Foreskin keratinocyte (primary cell): ENCODE measurements at places on chromosomes 1 and 21. TPM values are rescaled to one million over a fixed set of nuclear protein-coding genes. Genes with fewer than 3 reads are reported as not detected.

GRCh38 chr1:65539266-65540131, 119.0 kb downstream of the LEPR start:
- no peak for DNase-seq

DNA sequence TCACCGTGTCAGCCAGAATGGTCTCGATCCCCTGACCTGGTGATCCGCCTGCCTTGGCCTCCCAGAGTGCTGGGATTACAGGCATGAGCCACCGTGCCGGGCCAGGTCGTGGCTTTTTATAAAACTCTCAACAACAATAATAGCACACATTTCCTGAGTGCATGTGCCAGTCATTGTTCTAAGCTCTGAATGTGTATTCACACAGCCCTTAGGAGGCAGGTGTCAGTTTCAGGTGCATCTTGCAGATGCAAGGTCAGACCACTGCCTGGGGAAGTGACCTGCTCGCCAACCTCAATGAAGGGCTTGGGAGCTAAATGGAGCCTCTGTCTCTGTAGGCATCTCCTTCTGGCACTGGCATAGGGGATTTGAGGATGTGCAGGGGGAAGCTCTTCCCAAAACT, 1.6 kb upstream of the LEFTY2 start:
- no peak for DNase-seq

GRCh38 chr1:93776728-93777127, 95.1 kb upstream of the BCAR3 start:
- DNase-seq = no peak

DNA sequence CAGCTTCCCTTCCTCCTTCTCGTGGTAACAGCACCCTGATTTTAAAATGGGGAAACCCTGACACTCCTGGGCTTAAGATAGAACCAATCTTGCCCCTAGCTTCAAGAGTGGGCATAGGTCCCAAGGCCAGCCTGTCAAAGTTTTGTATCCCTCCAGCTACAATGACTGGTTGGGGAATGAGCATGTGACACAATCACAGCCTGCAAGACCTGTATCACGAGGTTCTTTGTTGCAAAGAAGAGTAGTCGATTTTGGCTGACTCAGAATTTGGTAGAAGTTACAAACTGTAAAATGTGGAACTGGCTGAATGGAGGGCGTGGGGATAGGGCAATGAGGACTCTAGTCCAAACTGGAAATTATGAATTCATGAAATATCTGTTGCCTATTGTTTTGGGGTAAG, 18.7 kb downstream of the CTSK start:
- DNase-seq = peak; percentile 44

DNA sequence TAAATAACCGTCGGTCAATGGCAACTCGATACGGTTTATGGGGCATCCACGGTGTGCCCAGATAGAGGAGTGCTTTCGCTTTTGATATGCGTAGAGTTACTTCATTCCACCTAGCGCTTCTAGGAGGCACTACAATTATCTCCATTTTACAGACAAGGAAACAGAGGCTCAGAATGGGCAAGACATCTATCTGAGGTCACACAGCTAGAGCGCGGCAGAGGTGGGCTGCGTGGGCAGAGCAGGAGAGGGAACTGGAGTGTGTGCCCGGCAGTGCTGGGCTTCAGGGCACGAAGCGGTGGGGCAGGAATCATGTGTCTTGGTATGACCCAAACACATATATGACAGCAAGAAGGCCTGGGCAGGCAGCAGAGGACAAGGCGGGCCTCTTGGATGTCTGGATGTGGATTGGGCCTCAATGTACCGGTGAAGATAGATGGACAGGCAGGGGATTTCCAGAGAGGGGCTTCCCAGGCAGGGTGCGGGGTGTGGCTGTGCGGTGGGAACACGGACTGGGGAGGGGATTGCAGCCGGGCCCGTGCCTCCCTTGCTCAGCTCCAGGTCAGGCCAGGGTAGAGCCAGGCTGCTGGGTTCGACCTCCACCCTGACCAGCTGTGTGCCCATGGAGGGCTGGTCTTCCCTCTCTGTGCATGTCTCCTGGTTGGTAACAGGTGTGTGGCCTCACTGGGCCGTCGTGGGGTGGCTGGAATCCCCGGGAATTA, 21.2 kb downstream of the TP73 start:
- DNase-seq = no peak

DNA sequence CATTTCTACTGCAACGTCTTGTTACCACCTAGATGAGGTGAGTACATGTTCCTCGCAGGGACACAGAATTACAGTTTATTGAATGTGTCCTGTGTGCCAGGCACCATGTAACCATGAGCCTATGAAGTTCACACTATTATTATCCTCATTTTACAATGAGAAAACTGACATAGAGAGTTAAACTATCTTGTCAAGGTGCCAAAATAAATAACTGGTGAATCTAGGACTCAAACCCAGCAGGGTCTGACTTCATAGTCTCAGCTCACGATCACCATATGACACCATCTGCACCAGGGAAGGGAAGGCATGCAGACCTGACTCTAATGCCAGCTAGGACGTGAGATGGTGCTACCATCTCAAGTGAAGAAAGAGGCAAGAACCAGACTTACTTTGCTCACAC, 2.4 kb downstream of the SELE start:
- DNase-seq = no peak

- DNase-seq = no peak
Observed at GRCh38 chr21:44035244-44035643, 23.1 kb downstream of the TRAPPC10 start.

- no peak for DNase-seq
Observed at GRCh38 chr1:151596166-151596953, 15.5 kb upstream of the SNX27 start.

GRCh38 chr1:151309811-151310323, 17.3 kb downstream of the PI4KB start:
- DNase-seq = no peak

DNA sequence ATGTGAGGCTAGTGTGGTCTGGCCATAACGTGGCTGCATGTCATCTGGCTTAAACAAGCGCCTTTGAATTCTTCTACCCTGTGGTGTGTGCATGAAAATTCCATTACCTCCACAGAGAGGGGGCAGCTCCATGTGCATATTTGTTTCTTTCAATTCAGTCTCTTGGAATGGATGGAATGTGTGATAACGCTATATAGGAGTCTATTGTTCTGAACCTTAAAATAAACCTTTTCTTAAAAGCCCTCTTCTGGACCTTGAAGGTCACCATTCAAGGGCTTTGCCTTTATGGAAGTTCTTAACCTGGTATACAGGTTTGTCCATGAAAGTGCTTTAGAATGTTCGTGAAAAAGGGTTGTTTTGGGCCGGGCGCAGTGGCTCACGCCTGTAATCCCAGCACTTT, 118.2 kb upstream of the ADGRL2 start:
- no peak for DNase-seq

- peak; percentile 61 for DNase-seq
Observed at GRCh38 chr1:174023440-174023839, 1.3 kb upstream of the RC3H1 start.

- no peak for DNase-seq
Observed at GRCh38 chr1:107802654-107803053, 162.3 kb downstream of the VAV3 start.

- no peak for DNase-seq
Observed at GRCh38 chr1:33866281-33866680, 2.4 kb downstream of the HMGB4 start.

- DNase-seq = no peak
Observed at GRCh38 chr1:113657126-113657525, 102.2 kb downstream of the PHTF1 start.

- DNase-seq = no peak
Observed at GRCh38 chr1:43238991-43239469, 30.8 kb upstream of the TMEM125 start.

DNA sequence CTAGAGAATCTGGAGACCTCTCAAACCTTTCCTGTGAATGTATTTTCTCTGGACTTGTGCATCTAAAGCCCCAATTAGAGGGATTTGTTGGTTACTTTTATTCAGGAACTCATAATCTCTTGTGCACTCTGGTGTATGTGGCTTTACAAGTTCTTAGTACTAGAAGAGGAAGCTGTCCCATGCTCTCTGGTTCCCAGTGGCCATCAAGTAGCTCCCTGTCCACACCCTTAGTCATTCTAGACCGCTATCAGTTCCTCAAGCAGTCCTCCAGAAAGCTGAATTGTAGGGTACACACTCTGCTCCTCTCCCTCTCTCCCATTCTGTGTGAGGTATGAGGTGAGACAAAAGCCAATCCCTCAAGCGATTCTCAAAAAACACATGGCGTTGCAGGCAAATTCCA, 470.3 kb downstream of the PTPRC start:
- no peak for DNase-seq

- no peak for DNase-seq
Observed at GRCh38 chr1:59128784-59129227, 168.1 kb upstream of the FGGY start.

GRCh38 chr1:109115685-109116084, 1.8 kb downstream of the ELAPOR1 start:
- no peak for DNase-seq

- peak; percentile 55 for DNase-seq
Observed at GRCh38 chr1:11272544-11272831, 510 bp upstream of the UBIAD1 start.

GRCh38 chr1:58905126-58905490, 121.3 kb upstream of the JUN start:
- DNase-seq = no peak

DNA sequence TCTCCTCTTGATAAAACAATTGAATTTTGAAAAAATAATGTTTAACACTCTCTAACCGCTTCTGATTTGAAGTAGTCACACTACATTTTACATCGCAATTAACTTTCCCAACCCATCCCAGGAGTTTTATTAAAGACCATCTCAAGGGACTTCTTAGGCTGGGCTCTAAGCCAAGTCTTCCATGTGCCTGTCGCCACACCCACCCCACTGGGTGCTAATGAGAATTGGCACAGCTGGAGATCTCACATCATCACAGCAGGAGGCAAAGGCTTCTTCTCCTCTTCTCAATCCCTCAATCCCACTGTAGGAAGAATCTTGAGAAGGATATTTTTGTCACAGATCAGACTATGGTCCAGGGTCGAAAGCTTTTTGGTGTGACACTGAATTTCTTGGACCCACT, 328.9 kb downstream of the NUF2 start:
- DNase-seq = no peak

DNA sequence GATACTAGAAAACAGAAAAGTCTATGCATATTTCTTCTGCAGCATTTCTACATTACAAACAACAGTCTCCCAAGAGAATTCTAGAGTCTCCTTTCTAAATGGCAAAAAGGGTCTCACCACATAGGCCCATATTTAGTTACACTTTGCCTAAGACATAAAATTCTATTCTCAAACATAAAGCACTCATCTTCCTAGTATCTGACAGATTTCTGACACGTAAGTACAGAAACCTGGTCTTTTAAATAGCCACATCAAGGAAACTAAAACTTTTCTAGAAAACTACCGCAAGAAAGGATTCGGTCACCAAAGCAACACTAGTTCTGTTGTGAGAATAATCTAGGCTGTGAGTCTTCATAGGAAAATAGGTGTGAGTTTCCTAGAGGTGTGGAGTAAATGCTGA, 33.6 kb upstream of the CTSK start:
- no peak for DNase-seq

Gene URB1
- total RNA-seq = 27.0 and 27.1 TPM in 2 replicates

Gene HSD3B2
- total RNA-seq = not detected in 2 replicates

Gene FMOD
- 0.28 and 0.54 TPM in 2 replicates for total RNA-seq

Gene ZBTB37
- total RNA-seq = 2.8 and 3.4 TPM in 2 replicates

Gene HSF2BP
- total RNA-seq = 2.1 and 4.1 TPM in 2 replicates

Gene PROX1
- total RNA-seq = 0.21 and 0.31 TPM in 2 replicates

Gene AADACL3
- not detected in 2 replicates for total RNA-seq

Gene GPATCH3
- total RNA-seq = 7.1 and 10.4 TPM in 2 replicates
